ENCODE measurements at places on chromosomes 3 and 15.

DNA sequence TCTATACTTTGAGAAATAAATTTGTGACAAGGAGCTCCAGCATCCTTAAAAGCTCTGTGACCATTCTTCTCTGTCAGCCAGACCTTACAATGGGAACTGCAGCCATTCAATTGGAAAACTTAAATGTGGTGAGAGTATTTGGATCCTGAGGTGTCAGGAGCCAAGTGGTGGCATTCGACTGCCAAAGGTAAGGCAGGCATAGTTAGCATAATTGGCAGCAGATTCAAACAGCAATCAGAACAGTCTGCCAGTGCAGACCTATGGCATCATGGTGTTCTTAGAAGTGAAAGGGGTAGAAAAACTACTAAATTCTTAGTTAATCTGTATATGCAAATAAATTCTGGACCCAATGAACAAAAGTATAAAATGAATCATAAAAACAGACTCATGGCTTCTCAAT is 18.2 kb upstream of the FNDC3B start:
- DNase-seq: no peak

DNA sequence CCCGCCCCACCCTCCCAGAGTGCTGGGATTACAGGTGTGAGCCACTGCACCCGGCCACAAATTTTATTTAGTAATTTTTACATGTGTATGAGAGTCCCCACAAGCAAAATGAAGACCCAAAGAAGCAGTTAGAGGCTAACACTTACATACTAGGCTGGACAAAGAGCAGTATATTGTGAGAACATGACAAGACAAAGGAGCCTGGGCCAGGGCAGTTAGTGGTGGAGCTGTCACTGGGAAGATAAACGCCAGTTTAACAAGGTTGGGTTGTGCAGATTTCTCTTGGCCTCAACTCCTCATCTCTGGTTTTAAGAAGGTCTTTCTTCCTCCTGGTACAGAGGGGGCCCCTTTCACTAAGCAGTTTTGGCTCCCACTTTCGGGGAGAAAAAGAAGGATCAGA is 19.9 kb upstream of the FAM174B start:
- DNase-seq: no peak

DNA sequence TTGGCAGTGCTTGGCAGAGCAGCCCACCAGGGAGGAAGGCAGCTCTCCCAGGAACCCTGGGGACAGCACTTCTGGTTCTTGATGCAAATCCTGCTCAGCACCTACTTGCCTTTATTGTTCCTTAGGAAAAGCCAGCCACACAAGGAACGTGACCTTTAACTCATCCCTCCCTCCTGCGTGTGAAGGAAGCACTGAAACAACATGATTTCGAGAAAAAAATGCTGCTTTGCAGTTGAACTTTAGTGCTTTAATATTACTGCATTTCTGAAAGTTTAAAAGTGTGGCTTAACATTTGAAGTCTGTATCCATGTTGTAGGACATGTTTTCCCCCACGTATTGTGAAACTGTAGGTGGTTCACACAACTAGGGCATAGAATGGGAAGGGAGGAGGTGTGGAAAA is 50.4 kb upstream of the CTNNB1 start:
- DNase-seq: no peak

- DNase-seq: no peak
Observed at GRCh38 chr3:98778852-98779413, 15.8 kb downstream of the ST3GAL6 start.

GRCh38 chr15:93173369-93173768 is 84.4 kb upstream of the RGMA start:
- no peak for DNase-seq

DNA sequence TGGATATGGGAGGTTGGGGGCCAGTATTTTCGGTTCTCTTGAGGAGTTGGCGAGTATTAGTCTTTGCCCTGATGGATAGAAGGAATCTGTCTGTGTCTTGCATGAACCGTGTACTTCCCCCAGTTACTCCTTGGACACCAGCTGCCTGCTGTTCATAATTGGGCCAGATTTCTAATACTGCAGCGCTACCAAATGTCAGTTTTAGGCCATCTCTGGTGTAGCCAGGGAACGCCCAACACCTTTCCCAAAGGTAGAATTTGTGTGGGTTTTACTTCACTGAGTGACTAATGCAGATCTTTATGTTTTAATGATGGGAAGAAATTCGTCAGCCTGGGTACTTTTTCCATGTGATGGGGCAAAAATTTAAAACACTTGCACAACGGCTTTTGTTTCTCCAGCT is 18.4 kb downstream of the FLNB start:
- DNase-seq: no peak

DNA sequence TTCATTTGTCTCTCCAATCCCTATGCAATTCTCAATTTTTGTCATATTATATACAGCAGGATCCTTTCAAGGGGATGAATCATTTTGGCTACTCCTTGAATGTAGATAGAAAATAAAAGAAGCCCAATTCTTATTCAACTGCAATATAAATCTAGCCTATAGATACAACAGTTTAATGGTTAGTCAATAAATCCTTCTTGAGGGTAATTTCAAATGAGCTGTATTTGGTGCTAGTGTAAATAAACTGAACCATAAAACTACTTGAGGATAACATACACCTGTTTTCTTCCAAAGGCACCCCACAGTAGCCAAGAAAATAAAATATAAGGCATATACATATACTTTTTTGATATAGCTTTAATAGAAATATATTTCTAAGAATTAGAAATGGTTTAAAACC is 830.3 kb downstream of the ROBO1 start:
- DNase-seq: no peak

GRCh38 chr15:90334304-90334731 is 17.8 kb upstream of the ZNF774 start:
- no peak for DNase-seq

DNA sequence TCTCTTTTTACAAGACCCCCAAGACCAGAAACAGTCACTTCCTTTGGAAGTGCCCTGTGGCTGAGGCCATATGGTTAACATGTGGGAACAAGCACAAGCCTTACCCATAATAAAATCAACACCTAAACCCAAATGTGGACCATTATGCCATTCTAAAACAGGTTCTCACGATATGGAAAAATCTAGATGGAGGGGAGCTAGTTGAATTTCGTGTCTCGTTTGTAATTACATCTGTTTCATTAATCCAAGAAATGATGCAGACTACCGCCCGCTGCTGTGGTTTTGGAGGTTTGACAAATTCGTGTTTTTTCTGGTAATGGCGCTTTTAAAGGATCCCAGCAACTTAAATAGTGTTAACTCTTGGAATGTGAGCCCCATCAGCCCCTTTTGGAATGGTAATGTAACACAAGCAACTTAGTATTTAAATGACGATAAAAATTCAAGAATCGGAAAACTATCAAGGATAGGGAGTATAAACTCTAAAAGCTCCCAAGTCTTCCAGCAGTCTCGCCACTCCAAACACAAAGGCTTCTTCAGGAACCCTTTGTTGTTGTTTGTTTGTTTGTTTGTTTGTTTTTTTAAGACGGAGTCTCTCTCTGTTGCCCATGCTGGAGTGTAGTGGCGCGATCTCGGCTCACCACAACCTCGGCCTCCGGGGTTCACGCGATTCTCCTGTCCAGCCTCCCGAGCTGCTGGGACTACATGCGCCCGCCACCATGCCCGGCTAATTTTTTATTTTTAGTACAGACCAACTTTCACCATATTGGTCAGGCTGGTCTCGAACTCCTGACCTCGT is 1.1 kb downstream of the CNBP start:
- DNase-seq: peak; percentile 28

DNA sequence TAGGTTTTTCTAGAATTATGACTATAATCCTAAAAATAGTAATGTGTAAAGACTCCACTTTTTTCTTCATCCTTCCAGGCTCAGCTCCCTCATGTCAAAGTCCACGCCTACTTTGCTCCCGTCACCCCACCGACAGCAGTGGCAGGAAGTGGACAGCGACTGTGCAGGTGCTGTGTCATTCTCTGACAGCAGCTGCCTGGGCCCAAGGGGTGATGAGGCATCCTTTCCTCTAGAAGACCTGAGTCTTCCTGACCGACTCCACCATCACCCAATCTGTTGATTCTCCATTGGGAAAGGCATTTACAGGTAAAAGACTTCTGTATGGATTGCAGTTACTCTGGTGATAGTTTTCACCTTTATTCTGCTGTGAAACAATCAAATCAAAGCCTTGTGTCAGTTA is 54.8 kb downstream of the UBP1 start:
- DNase-seq: peak; percentile 6

DNA sequence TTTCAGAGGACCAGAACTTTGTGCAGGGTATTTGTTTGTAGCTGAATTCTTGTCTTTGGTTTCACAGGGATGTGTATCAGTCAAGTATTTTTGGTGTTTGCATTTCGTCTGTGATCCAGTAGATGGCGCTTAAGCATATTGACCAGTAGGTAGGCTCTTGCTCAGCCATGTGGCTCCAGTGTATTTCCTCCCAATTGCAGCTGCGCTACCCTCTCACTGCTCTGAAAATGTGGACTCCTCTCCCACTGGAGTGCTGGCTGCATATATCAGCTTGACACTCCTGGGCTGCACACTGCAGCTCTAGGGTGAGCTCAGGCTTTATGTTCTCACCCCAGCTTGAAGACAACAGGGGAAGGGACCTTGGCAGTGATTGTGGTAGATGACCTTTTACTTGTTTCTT is 1264.3 kb upstream of the ALCAM start:
- DNase-seq: no peak

- no peak for DNase-seq
Observed at GRCh38 chr15:48119277-48119676, 1.5 kb upstream of the SLC24A5 start.

DNA sequence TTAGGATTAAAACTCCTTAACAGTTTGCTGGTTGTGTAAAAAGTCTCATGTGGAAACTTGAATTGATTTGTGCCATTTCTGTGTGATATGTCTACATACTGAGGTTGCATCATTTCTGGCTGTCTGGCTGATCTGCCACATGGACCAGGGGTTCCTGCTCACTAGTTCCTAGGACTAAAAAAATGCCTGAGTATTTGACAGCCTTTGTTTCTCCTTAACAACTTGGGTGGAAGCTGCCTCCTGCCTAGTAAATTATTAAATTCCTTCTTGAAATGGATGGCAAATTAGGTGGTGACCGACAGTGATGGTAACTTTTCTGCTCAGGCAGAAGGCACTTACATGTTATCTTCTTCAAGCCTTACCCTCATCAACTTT is 226.9 kb upstream of the MRPL3 start:
- DNase-seq: no peak
